ENCODE measurements at places on chromosomes 6 and 20.
A peak's percentile ranks its signal among the peaks of the same experiment; 100 is the strongest.

DNA sequence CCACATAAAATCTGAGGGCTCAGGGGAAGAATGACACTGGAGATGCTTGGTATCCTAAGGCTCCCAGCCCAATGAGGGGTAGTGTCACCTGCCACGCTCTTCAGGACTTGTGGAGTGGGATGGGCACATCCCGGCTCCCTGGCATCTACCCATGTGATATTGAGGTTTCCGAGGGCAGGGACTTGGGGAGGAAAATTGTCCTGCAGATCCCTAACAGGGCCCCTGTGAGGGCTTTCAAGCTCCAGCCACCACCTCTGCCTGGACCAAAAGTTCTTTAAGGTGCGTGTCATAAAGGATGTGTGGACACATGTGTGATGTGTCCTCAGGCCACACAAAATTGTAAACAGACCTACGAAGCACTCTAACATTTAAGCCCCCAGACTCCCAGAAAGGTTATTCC lies 2.5 kb downstream of the SCML4 start:
- DNase-seq, result no peak

- no peak for DNase-seq
These were observed 16.1 kb upstream of the TLDC2 start for GRCh38 chr20:36859700-36860330.

DNA sequence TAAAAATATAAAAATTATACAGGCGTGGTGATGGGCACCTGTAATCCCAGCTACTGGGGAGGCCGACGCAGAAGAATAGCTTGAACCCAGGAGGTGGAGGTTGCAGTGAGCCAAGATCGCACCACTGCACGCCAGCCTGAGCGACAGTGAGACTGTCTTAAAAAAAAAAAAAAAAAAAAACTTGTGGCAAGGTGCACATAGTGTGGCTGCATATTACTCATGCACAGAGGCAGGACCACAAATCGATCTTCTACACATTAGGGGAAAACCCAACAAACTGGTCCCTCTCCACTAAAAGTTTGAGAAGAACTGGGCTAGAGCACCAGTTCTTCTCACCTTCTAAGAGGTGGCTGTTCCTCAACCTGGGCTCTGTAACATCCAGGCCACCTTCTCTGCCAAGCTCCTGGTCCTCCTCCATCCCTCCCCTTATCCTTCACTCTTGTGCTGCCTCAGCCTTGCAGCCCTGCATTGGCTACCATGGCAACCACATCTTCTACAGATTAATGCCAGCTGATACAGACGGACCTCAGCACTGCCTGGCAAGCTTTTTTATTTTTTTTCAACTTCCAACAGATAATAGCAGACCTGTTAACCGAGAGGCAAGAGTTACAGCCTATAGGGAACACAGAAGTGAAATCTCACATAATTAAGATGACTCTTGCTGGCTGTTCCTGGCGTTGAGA lies 88.0 kb downstream of the ATP9A start:
- DNase-seq, result peak; percentile 12

DNA sequence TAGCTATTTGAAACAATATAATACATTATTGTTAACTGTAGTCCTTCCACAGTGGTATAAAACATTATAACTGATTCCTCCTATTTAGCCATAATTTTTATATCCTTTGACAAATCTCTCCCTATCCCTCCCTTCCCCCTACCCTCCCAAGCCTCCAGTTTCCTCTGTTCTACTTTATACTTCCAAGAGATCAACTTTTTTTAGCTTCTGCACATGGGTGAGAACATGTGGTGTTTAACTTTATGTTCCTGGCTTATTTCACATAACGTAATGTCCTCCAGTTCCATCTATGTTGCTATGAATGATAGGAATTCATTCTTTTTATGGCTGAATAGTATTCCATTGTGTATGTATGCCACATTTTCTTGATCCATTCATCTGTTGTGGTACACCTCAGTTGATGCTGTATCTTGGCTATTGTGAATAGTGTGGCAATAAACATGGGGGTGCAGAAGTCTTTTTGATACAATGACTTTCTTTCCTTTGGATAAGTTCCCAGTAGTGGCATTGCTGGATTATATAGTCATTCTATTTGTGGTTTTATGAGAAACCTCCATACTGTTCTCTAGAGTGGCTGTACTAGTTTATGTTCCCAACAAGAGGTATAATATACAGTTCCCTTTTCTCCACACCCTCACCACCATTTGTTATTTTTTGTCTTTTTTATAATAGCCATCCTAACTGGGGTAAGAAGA lies 205.0 kb downstream of the KCNQ5 start:
- DNase-seq, result no peak

GRCh38 chr6:151291722-151292059 lies 51.9 kb downstream of the AKAP12 start:
- no peak for DNase-seq

Data from mesenteric fat pad (tissue), 1 donor.